ENCODE measurements at places on chromosomes 1 and 21.

- DNase-seq: no peak
Observed at GRCh38 chr1:27366113-27366410, 699 bp downstream of the MAP3K6 start.

GRCh38 chr1:200542162-200542561 lies 78.4 kb downstream of the KIF14 start:
- no peak for DNase-seq

- no peak for DNase-seq
Observed at GRCh38 chr1:114219172-114219868, 65.7 kb upstream of the SYT6 start.

DNA sequence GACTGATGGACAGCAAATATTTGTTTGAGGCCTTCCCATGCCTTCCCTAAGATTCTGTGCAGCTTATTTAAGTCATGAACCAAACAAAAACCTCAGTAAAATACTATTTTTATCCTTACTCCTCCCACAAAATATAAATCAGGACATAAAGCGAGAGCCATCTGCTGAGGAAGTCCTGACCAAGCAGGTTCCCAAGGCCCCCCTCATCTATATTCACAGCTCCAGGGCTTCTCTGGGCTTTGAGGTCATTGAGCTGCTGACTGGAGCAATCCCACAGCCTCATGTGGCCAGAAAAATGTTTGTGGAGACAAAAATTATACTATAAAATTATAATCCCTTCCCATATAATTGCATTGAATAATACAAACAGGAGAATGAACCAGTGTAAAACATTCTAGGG lies 846.2 kb downstream of the ADGRL2 start:
- no peak for DNase-seq

- no peak for DNase-seq
Observed at GRCh38 chr1:234938135-234938534, 190.5 kb downstream of the TOMM20 start.

- no peak for DNase-seq
Observed at GRCh38 chr1:210104103-210104502, 128.5 kb upstream of the SERTAD4 start.

DNA sequence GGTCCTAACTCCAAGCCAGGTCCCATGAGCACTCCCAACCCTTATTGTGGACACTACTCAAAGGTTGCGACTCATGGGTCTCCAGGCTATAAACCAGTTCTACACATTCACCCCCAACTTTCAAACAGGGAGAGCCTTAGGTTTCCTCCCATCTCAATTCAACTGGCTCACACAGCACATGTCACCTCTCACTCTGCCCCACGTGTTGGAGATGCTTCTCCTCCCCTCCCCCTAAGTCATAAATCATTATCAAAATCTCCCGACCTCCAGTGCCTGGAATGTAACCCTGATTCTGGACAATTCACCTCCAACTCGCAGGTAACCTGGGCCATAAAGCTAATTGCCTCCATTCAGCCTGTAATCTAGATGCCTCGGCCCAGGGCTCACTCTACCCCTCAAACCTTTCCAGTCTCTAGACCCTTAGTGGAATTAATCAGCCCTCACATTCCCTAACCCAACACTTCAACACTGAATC lies 595 bp downstream of the AK2 start:
- DNase-seq: peak; percentile 56

- peak; percentile 45 for DNase-seq
Observed at GRCh38 chr1:37995751-37996345, 6.0 kb upstream of the SF3A3 start.

- DNase-seq: no peak
Observed at GRCh38 chr1:11188858-11189451, at the start of gene ANGPTL7. TSS of gene ANGPTL7 (plus strand) at chr1:11189355. CDS start at chr1:11189580, 225 bp downstream.

DNA sequence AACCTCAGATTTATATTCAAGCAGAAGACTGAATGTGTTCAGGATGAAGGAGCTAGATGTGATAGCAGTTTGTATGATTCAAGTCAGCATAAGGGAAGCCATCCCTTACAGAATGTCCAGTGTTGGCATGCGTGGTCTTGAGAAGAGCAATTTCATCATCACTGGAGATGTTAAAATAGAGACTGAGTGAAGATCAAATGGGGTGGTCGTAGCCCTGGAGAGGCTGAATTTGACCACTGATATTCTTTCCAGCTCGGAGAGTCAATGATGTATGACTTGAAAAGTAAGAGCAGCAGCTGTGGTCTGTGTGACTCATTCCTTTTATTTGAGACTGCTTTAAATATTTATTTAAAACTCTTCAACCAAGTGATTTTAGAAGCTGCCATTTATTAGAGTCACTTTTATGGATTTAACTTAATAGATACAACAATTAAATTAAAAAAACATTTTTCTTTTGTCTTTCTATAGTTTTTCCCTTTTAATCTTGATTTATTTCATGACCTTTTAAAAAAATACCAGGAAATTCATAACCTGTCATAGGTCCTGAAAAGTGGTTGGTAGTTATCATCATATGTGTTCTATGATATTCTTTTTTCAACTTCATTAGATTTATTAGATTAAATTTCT lies 15.5 kb downstream of the FMN2 start:
- DNase-seq: no peak

- DNase-seq: no peak
Observed at GRCh38 chr1:203098445-203098844, 12.6 kb upstream of the MYOG start.

GRCh38 chr1:29640428-29640785 lies 404.1 kb downstream of the PTPRU start:
- DNase-seq: no peak
